Progenitor cell of endocrine pancreas (in vitro differentiated cells): ENCODE measurements at places on chromosomes 1 and 21.

DNA sequence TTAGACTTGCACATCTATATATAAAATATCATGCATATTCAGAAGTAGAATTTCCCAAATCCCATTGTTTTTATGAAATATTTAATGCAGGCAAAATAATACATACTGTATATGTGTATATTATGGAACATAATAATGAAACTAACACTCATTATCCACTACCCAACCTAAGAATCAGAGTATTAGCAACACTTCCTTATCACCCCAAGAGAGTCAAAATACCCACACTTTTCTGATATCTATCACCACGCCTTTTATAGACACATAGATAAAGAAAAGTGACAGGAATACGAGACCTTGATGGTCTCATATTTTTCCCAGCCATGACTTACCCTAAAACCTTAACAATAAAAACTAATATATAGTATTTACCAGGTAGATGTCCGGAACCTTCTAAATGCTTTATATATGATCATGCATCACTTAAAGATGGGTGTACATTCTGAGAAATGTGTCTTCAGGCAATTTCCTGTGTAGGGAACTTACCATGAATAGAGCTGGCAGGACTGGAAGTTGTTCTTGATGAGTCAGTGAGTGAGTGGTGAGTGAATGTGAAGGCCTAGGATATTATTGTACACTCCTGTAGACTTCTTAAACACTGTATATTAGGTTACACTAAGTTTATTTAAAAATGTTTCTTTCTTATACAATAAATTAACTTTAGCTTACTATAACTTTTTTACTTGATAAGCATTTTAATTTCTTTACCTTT is 45.5 kb downstream of the TNFSF4 start:
- no peak for DNase-seq

DNA sequence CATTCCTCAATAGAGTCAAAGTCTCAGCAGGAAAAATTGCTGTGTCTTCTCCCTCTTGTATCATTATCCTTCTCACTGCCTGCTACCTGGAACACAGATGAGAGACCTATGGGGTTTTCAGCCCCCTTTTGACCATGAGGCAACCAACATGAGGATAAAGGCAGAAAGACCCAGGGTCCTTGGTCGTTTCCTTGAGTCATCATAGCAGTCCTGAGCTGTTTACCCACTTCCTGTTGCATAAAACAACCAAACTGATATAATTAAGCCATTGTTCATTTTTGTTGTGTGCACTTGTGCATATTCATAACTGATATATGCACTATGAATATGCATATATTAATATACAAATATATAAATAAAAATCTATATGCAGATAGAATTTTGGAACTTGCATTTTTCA is 188.3 kb upstream of the MAP1LC3C start:
- DNase-seq, result no peak

- no peak for DNase-seq
These were observed 36.3 kb downstream of the SDC3 start for GRCh38 chr1:30872033-30872947.

DNA sequence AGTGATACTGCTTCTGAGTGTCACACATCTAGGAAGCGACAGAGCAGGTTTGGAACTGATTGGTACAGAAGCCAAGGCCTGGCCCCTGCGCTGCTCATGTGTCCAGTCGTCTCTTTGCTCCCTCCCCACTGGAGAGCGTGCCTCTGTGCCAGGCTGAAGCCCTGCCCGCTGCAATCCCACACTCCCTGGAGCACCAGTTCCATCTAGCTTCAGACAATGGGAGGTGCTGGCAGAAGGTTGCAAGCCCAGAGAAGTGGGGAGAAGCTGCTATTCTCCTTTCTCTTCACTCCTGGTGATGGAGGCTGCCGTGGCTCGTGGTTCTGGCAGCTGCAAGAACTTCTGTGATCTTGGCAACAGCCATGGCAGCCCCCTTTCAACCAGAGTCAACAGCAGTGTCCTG is 250.9 kb downstream of the MATN1 start:
- no peak for DNase-seq

GRCh38 chr1:160838888-160839287 is 23.8 kb downstream of the CD244 start:
- DNase-seq, result no peak

- DNase-seq, result no peak
These were observed 11.7 kb downstream of the UBE2G2 start for GRCh38 chr21:44789880-44790279.

GRCh38 chr1:244849189-244849866 is 13.9 kb downstream of the COX20 start:
- no peak for DNase-seq

DNA sequence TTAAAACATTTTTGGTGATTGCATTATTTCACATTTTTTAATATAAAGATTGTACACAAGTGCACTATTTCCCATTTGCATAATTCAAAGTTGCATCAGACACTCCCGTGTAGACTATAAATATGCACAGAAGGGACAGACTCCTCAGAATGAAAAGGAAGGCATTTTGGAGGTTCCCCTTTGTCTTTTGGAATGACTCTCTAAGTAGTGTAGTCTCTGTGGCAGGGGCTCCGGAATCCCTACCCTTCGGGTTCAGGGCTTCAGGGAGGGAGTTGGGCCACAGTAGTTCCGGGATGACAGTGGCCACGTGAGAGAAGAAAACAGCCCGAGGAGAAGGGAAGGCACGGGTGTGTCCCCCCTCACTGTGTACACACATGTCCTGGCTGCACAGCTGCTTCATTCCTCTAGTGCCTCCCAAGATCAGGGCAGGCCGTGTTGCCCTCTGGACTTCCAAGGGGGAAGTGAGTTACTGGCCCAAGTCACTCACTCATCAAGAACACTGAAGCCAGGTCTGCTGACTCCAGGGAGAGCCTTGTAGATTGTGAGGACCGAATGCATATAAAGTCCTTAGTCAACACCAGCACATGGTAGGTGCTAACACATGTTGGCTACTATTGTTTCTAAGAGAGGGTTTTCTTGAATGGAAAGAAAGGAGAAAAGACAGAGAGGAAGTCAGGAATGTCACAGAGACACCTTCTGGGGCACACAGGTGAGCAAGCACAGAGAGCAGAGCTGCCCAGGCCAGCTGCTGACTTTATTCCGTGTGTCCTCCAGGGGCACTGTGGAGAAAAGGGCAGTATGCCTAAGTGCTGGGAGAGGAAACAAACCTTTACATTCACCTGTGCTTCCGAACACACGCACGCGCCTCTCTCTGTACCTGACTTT is 39.8 kb downstream of the LHX4 start:
- no peak for DNase-seq

- DNase-seq, result no peak
These were observed 28.7 kb downstream of the SYNJ1 start for GRCh38 chr21:32698971-32699693.

DNA sequence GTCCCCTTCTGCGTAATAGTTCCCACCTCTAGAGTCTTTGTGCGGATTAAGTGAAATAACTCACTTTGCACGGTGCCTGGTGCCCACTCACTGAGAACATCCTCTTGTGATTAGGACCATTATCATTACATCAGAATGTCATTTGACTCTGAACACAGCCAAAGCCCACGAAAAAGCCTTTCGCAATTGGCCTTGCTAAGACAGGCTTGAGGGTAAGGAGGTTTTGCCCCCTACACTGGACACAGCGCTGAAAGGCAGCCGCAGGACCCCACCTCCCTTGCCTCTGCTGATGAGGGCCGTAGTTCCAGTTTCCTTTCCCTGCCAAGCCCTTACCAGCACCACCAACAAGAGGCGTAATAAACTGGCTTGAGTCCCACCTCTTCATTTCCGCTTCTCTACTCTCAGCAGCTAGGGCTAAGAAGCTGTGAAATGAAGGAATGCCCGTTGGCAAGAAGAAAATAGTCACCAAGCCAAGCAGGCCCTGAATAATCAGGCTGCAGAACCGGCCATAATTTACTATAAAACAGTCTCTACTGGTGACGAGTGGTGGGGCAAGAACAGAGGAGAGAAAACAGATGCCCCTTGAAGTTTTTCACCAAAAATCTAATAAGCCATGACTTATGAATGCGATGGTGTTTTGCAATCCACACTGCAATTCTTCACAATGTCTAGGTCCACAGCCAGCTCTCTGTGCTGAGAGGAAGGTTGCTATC is 53.1 kb downstream of the SH3GLB1 start:
- DNase-seq, result no peak

GRCh38 chr21:39377444-39378050 is 28.7 kb upstream of the HMGN1 start:
- no peak for DNase-seq

DNA sequence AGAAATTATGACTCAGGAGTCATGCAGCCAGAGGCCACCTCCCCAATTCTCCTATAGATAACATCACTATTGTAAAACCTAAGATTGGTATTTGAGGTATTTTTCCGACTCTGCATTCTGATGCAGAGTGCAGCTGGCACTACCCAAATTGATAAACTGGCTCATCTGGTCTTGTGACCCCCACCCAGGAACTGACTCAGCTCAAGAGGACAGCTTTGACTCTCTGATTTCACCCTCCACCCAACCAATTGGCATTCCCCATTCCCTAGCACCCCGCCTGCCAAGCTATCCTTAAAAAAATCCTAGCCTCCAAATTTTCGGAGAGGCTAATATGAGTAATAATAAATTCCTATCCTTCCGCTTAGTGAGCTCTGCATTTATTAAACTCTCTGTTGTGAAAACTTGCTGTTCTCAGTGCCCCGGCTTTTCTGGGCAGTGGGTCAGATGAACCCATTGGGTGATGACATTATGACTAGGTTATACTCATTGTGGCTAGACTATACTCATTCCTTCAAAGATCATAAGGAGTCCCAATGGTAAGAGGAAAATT is 39.4 kb upstream of the EPS15 start:
- no peak for DNase-seq

- DNase-seq, result no peak
These were observed 33.6 kb downstream of the WLS start for GRCh38 chr1:68198752-68199151.

DNA sequence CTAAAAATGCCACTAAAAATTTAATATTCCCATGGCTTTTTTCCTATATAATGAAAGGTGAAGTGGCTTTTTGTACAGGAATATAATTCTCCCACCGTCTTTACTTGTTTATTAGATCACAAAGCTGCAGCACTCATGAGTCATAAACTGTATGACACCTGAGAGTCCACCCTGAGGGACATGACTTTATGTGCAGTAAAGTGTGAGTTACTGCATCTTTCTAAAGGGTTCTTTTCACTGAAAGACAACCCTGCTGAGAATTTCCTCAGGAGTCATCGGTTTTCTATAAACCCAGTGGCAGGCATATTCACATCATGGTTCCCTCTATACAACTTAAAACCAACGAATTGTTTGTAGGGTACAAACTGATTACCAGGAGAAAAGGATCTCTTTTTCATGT is 77.4 kb downstream of the APP start:
- no peak for DNase-seq

DNA sequence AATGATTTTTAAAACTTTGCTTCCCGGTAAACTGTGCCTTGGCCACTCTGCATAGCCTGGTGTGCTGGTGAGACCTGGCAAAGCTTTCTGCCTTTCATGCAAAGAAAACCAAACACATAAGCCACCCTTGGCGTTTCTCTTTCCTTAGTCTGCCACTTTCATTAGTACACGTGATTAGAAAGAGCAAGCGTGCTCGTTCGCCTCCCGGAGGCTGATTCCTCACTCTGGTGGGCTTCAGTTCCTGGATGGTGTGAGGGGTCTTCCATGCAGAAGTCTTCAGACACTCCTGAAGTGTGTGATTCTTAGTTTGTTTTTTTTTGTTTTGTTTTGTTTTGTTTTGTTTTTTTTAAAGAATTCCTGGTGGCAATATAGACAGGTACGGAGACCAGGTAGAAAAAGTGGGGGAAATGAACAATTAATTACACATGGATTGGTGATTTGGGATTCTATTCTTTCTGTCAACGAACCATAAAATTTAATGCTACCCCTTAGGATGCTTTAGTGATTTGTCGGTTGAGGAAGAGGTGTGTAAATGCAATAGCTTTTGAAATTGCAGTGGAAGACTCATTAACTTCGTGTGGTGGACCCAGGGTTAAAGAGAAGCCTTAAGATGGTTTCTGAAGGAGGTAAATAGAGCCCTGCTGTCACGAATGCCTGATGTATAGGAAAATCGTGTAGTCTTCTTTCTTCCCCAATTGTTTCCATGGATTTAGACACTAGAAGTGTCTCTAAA is 2.1 kb downstream of the GALNT2 start:
- no peak for DNase-seq

DNA sequence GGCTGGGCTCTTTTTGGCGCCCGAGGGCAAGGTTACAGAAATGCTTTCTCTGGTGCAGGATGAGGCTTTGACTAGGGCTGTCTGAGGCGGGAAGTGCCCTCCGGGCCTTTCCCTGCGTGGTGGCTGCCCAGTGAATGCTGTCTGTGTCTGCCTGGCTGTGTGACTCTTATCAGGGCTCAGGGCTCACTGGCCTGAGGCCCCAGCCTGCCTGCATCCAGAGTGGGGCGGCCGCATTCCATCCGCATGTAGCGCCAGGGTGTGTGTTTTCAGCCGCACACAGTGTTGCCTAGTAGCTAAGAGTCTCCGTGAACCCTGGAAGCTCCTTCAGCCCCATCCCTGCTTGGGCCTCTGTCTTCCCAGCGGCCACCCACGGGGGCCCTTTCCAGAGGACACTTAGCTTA is 59.1 kb downstream of the FAAP20 start:
- peak; percentile 46 for DNase-seq

GRCh38 chr1:47948126-47948525 is 49.1 kb downstream of the TRABD2B start:
- DNase-seq, result no peak

GRCh38 chr1:235919127-235919832 is 52.6 kb upstream of the LYST start:
- DNase-seq, result no peak

GRCh38 chr1:109765896-109766615 is 2.3 kb upstream of the EPS8L3 start:
- no peak for DNase-seq

- no peak for DNase-seq
These were observed 10.8 kb downstream of the INAVA start for GRCh38 chr1:200905411-200906052.

GRCh38 chr1:98962156-98962555 is 42.5 kb downstream of the PLPPR5 start:
- no peak for DNase-seq

GRCh38 chr1:14420686-14421085 is 177.8 kb upstream of the KAZN start:
- DNase-seq, result no peak
